ENCODE measurements at places on chromosomes 16 and 17.

DNA sequence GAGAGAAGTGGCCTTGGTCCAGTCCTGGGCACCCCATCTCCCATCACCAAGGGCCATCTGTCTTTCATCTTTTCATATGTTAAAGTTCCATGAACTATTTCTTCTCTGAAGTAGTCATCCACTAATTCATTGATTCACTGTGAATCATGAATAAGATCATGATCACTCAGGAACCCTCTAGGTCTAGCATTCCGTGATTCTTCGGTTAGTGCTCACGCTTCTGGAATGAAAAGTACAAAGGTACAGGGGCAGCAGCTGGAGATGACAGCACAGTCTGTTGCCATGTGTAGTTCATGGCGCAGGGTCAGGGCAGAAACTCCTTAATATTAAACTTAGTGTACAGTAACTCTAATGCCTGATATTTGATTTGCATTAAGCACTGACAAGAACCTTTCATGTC, 127.1 kb downstream of the CDH13 start:
- no peak for DNase-seq

DNA sequence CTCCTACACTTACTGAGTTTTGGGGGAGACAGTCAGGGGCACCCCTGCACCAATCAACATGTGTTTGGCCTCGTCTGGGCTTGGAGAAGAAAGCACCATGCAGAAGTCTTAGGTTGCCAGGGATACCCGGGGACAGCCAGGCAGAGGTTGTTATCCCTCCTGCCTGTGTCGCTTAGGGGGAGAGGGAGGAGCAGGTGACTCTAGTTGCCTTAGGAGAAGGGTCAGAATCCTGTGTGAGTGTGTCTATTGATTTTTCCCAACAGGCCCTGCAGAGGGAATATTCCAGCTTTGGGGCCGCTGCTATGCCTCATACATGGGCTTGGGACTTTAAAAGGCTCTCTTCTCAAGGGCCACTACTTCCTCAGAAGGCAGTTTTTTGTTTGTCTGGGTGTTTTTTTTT, 89.1 kb downstream of the RGS9 start:
- DNase-seq: no peak

DNA sequence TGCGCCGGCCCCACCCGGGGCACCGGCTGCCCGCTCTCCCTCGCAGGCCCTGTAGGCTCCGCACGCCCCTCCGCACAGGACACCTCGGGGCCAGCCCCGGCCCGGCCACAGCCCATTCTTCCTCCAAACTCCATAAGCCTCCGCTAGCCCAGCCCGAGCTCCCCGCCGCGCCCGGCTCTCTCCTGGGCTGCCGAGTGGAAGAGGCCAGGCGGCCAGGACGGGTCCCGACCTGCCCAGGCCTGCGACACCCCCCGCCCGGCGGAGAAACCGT, 397 bp downstream of the NCOR1 start:
- DNase-seq: peak; percentile 61

DNA sequence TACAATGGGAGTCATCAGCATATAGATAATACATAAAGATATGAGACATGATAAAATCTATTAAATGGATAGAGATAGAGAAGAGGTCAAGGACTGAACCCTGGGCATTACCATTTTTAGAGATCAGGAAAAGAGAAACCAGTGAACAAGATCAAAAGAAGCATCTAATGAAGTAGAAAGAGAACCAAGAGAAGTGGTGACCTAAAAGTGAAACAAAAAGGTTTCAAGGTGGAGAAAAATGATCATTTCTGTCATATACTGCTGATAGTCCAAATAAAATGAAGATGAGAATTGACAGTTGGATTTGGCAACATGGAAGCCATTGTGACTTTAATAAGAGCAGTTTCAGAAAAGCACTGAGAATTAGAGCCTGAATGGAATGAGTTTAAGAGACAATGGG, 165.1 kb downstream of the PPM1E start:
- no peak for DNase-seq

DNA sequence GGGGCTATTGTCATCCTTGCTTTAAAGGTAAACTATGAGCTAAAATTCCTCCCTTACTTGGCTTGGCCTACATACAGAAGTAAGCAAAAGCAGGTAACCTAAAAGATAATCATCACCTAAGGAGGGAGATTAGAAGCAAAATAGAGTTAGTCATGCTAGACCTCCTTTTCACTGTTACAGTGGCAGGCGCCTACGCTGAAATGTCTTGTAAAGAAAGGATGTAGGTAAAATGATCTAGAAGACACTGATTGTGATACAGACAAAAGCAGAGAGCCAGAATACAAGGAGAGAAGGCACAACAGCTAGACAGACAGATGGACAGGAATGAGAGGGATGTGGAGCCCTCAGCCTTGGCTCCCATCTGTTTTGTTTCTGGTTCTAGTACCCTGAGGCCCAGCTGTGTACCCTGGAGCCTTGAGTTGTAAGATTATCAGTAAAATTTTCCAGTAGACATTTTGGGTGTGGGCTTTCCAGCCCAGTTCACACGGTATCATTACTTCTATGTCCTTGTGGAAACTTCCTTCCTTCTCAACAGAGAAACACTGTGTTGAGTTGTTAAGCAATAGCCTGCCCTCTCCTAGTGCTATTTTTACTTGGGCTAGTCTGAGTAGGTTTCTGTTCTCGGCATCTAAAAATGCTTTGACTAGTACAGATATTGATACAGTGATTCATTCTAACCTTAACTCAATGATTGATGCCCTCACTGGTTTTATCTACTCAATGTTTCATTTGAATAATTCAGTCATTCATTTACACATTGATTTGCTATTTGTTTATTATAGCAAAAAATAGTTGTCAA, 7.7 kb upstream of the C16orf78 start:
- no peak for DNase-seq

DNA sequence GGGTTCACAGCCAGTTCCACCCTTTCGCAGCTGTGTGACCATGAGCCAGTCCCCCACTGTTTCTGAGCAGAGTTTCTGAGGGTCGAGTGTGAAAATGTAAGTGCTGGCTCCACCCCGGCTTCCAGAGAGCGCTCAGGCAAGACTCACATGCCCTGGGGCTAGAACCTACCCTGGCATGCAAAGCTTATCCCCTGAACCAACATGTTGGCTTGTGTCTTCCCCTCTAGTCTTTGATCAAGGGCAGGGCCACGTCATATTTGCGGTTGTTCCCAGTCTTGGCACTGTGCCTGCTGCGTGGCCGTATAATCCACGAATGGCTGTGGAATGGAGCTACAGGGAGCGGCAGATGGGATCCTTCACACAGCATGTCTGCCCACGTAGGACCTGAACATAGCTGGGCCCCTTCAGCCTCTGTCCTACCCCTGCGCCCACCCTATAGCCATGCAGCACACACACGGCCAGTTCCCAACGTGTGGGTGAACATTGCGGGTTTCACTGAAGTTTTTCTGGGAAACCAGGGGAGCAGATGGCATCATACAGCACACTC, 84.8 kb downstream of the MRM1 start:
- DNase-seq: no peak

GRCh38 chr17:71115669-71115972, 946.3 kb downstream of the KCNJ2 start:
- DNase-seq: no peak

GRCh38 chr17:82950525-82951102, 110.8 kb upstream of the ZNF750 start:
- no peak for DNase-seq

DNA sequence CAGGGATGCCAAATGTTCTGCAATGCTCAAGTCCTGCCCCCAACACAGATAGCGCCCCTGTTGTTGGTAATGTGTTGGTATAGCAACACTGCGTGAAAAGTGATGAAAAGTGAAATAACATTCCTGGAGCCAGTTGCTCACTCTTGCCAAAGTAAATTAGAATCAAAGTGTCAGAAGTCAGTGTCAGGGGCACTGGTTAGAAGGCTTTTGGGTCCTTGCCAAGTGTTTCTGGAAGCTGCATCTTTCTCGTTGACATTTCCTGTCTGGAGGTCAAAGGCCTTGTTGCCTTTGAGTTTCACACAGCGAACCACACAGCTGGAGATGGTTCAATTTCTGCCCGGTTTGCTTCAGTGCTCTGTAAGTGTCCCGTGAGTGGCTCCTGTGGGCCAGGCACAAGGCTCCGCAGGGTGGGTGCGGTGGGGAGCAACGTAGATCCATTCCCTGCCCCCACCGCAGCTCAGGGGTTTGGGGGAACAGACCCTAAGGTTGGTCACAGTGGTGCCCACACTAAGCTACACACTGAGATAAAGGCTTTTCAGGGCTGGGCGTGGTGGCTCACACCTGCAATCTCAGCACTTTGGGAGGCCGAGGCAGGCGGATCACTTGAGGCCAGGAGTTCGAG, 3.6 kb upstream of the SLC16A5 start:
- no peak for DNase-seq

GRCh38 chr17:59026176-59026939, 80.3 kb downstream of the TRIM37 start:
- no peak for DNase-seq

DNA sequence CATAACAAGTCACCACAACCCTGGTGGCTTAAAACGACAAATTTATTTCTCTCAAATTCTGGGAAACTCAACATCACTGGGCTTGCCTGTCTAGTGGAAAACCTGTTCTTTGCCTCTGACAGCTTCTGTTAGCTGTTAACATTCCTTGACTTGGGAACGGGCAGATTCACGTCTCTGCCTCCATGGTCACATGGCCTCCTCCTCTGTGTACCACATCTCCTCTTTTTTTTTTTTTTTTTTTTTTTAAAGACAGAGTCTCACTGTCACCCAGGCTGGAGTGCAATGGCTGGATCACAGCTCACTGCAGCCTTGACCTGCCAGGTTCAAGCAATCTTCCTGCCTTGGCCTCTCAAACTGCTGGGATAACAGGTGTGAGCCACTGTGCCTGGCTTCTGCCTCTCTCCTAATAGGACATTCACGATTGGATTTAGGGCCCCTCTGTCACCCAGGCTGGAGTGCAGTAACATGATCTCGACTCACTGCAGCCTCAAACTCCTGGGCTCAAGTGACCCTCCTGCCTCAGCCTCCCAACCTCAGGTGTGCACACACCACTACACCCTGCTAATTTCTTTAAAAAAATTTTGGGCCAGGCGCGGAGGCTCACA, 11.7 kb upstream of the LLGL1 start:
- DNase-seq: no peak

- no peak for DNase-seq
Observed at GRCh38 chr16:58154345-58154744, 25.2 kb upstream of the CFAP20 start.

DNA sequence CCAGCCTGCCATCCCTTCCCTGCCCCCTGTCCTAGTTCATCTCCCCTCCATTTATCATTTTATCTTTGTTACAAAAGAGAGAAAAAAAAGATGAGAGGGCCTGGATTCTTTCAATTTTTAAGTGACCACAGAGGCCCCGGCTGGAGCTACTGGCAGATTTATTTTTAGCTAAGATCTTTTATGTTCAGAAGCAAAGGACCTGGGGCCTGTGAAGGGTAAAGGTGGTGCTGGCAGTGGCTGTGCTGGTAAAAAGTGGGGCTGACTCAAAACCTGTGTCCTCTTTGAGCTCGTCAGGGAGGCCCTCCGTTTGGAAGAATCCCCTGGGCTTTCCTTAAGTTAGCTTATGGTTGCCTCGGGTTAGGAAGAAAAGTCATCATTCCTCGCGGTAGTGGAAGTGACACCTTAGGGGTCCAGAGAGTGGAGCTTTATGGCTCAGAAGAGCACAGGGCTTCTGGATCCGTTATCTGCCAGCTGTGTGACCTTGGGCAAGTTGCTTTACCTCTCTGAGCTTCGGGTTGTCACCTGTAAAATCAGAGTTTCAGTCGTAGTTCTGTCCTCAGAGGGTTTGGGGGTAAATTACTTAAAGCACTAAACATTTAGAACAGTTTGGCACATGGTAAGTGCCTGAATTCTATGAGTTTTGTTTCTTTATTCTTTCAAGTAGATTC, 923.8 kb upstream of the EEF2KMT start:
- no peak for DNase-seq

- DNase-seq: no peak
Observed at GRCh38 chr17:28518132-28518531, 12.0 kb downstream of the FOXN1 start.

DNA sequence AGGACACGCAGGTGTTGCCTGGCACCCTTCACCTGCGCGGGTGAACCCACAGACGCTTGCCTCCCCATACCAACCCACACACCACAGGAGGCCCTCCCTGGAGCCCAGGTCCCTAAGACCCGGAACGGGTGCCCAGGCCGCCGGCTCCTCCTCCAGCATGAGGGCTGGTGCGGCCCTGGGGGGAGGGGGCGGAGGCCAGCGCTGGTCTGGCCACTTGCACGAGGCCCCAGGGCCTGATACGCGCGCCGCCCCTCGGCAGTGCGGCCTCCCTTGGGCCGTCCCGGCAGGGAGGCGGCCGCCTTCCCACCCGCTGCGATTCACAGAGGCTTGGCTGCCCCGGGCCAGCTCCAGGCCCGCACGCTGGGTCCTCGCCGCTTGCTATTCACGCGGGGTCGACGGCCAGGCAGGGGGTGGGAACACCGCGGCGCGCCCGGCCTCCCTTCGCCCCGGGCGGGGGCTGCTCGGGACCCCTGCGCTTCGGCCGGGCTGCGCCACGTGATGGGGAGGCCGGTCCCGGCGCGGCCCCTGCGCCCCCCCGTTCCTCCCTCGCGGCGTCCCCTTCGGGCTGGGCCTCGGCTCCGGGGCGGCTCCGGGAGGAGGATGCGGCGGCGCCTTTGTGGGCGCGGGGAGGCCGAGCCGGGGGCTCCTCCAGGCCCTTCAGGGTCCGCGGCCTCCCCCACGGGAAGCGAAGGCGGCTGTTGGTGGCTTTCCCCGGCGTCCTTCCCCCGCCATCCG, 685 bp downstream of the FASN start:
- DNase-seq: no peak

- DNase-seq: no peak
Observed at GRCh38 chr16:50072730-50073129, 7.0 kb downstream of the HEATR3 start.

GRCh38 chr16:70493802-70494201, 29.6 kb downstream of the COG4 start:
- no peak for DNase-seq

DNA sequence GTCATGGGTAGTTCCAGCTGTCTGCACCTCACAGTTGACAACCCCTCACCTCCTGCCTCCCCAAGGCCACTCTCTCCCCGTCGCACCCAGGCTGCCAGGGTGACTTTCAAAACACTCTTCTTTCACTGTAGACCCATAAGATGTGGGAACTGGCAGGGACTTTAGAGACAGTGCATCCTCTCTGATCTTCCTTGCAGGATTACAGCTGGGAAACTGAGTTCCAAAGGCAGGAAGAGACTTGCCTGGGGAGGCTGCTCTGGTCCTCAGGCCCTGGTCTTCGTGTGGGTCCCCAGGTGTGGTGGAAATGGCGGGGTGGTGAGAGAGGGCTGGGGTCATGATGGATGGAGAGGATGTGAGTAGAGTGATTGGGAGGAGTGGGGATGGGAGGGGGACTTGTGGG, 21.9 kb upstream of the NKD1 start:
- no peak for DNase-seq

All from stimulated activated CD8-positive, alpha-beta memory T cell treated with anti-CD3 and anti-CD28 coated beads, Interleukin-4, amount 100 ng/mL, for 48 hours (primary cell).